ENCODE measurements at places on chromosomes 11 and 22. TPM values are rescaled to one million over a fixed set of nuclear protein-coding genes. Genes with fewer than 3 reads are reported as not detected.

The CSF2RB gene
- under 0.01 TPM for total RNA-seq

The WBP2NL gene
- 0.57 TPM for total RNA-seq

The CARD18 gene
- not detected for total RNA-seq

The HPX gene
- 1.00 TPM for total RNA-seq

Data from nasal cavity respiratory epithelium epithelial cell of viscerocranial mucosa (primary cell).